HFFc6 (cell line): ENCODE measurements at places on chromosomes 6 and 20. TPM values are rescaled to one million over a fixed set of nuclear protein-coding genes. Genes with fewer than 3 reads are reported as not detected.

The RNASET2 gene
- total RNA-seq = 16.6 to 36.2 TPM (median 35.0 TPM) in 3 replicates

The RAET1G gene
- 0.87 to 1.1 TPM (median 0.94 TPM) in 3 replicates for total RNA-seq

The FKBP5 gene
- total RNA-seq = 7.6 to 11.5 TPM (median 10.7 TPM) in 3 replicates

- H3K36me3 ChIP-seq = peaks cover 16% of the 10 kb centered on the region
- peaks cover 5% of the 10 kb centered on the region; the same call in 1 of the 2 replicates for H3K27me3 ChIP-seq
- H3K4me1 ChIP-seq = peaks cover 59% of the 10 kb centered on the region
- H3K4me3 ChIP-seq = peak overlapping the region; percentile 43; the same call in 1 of the 2 replicates
Observed at GRCh38 chr20:44734938-44735337, 10.7 kb upstream of the KCNK15 start.

GRCh38 chr6:148803979-148804378 lies 57.1 kb downstream of the UST start:
- H3K27me3 ChIP-seq = no peaks in the 10 kb centered on the region; the same call in 1 of the 2 replicates
- H3K4me1 ChIP-seq = peaks cover 52% of the 10 kb centered on the region
- H3K4me3 ChIP-seq = no peak overlapping the region

DNA sequence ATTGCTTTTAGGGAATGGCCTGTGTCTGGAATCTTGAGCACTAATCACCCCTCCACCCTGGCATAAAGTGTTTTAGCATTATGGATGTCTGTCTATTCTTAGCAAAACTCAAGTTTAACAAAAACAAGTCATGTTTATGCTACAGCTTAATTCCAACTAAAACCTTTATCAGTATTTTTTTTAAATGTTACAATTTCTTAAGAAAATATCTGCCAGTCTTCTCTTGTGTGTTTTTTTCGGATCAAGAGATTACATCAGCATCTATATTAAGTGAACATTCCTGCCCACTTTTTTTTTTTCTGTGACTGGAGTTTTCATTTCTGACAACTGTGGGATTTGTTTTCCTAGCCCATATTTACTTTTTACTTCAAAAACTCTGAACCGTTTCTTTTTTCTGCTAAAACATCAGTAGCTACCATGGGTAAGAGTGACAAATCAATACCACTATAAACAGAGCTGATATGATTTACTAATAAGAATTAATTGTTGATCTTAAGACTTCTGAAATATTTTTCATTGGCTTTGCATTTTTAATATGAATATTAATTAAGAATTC lies 94.3 kb downstream of the EDN1 start:
- no peak overlapping the region for H3K4me3 ChIP-seq
- peaks cover 29% of the 10 kb centered on the region for H3K4me1 ChIP-seq
- H3K36me3 ChIP-seq = no peaks in the 10 kb centered on the region

GRCh38 chr20:32292548-32292947 lies 15.1 kb downstream of the KIF3B start:
- H3K36me3 ChIP-seq = no peaks in the 10 kb centered on the region
- no peak overlapping the region for H3K4me3 ChIP-seq
- no peaks in the 10 kb centered on the region; the same call in 1 of the 2 replicates for H3K27me3 ChIP-seq

DNA sequence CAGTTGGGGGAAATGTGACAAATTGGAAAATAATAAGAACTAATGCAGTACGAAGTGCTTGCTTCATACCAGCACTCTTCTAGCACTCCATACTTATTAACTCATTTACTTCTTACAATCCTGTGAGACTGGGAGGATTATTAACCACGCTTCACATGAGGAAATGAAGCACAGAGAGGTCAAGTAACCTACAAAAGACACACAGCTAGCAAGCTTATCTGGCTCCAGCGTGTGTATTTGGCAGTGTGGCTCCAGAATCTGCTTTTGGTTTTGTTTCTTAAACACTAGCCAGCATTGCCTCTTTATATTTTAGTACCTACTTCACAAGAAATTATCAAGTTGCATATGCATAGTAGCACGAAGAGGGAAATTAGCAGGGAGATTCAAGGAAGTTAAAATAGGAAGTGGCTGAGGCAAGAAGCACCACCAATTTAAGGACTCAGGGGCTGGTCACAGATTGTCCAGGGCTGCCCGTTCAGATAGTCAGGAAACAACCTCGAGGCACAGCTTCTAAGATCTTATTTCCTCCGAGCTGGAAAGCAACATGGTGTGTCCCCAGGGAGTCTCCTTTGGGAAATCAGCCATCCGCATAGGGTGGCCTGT lies 302.7 kb upstream of the PRDM1 start:
- H3K36me3 ChIP-seq = no peaks in the 10 kb centered on the region
- no peak overlapping the region for H3K4me3 ChIP-seq
- no peaks in the 10 kb centered on the region; the same call in 1 of the 2 replicates for H3K27me3 ChIP-seq
- peaks cover 20% of the 10 kb centered on the region for H3K4me1 ChIP-seq
- no peak for DNase-seq
- H3K27ac ChIP-seq = no peak overlapping the region

DNA sequence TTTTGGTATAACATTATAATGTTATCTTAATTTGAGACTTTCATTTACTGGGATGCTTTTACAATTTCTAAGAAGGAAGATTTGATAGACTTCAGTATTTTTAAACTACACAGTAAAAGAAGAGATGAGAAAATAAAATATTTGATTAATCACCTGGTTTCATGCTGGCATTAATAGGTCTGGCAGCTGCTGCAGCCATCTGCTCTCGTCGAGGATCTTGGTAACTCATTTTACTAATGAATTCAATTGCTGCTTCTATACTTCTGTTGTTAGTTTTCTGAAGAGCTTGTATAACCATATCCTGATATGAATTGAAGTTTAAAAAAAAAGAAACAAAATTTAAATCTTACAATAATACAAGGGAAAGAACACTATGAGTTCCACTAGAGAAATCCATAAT lies 23.0 kb downstream of the LATS1 start:
- H3K4me1 ChIP-seq = peaks cover 12% of the 10 kb centered on the region
- H3K4me3 ChIP-seq = no peak overlapping the region
- no peak overlapping the region for H3K27ac ChIP-seq
- H3K27me3 ChIP-seq = no peaks in the 10 kb centered on the region; the same call in 1 of the 2 replicates
- DNase-seq = no peak

- no peak for DNase-seq
- H3K4me3 ChIP-seq = peak overlapping the region; percentile 39; the same call in 1 of the 2 replicates
- H3K36me3 ChIP-seq = peaks cover 4% of the 10 kb centered on the region; the same call in 1 of the 2 replicates
- peaks cover 84% of the 10 kb centered on the region for H3K4me1 ChIP-seq
- H3K27ac ChIP-seq = peak overlapping the region; percentile 98; the same call in 1 of the 2 replicates
- H3K27me3 ChIP-seq = no peaks in the 10 kb centered on the region
Observed at GRCh38 chr6:25052181-25052580, 116.4 kb upstream of the RIPOR2 start.

DNA sequence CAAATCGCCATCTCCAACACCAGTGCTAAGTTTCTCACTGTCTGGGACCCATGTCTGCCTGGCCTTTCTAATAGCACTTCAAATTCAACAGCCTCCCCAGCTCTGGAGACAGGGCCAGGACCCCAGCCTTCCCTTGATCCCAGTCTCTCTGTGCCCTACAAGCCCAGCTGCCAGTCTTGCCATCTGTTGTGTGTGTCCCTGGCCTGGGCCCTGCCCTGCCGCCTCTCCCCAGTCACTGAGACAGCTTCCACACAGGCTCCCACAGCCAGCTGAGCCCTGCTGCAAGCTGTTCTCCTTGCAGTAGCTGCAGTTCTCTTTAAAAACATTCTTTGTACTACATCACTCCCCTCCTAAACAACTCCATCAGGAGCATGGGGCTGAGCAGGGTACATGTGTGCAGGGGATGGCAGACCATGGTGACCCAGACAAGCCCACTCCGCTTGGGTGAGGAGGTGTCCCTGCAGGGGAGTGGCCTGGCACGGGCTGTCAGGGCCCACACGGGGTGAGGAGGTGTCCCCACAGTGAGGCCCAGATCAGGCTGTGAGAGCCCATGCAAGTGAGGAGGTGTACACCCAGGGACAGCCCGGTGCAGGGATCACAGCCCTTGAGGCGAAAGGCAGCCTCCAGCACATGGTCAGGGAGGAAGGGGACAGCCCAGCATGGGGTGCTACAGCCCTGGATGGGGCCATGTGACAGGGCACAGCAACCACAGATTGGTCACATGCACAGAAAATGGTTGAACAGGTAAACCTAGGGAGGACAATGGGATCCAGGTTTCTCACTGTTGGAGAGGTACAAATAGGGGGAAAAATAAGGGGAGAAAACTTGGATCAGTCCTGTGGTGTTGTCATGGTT lies 16.2 kb downstream of the CST7 start:
- no peak overlapping the region for H3K27ac ChIP-seq
- no peak for DNase-seq
- H3K4me1 ChIP-seq = no peaks in the 10 kb centered on the region
- H3K36me3 ChIP-seq = peaks cover 38% of the 10 kb centered on the region
- H3K27me3 ChIP-seq = no peaks in the 10 kb centered on the region; the same call in 1 of the 2 replicates

- no peak overlapping the region for H3K27ac ChIP-seq
- H3K4me1 ChIP-seq = peaks cover 28% of the 10 kb centered on the region
- no peak overlapping the region for H3K4me3 ChIP-seq
- DNase-seq = no peak
Observed at GRCh38 chr6:115618256-115618655, 442.4 kb downstream of the FRK start.

- H3K36me3 ChIP-seq = peaks cover 5% of the 10 kb centered on the region
- DNase-seq = no peak
- no peaks in the 10 kb centered on the region for H3K27me3 ChIP-seq
- no peak overlapping the region for H3K27ac ChIP-seq
- no peak overlapping the region for H3K4me3 ChIP-seq
Observed at GRCh38 chr20:43922614-43923013, 8.0 kb downstream of the TOX2 start.

- H3K4me3 ChIP-seq = no peak overlapping the region
- H3K27me3 ChIP-seq = peaks cover 32% of the 10 kb centered on the region
- no peak overlapping the region for H3K27ac ChIP-seq
Observed at GRCh38 chr6:30987304-30987703, 3.8 kb downstream of the MUC21 start.

- H3K4me1 ChIP-seq = no peaks in the 10 kb centered on the region
- no peaks in the 10 kb centered on the region for H3K27me3 ChIP-seq
- DNase-seq = no peak
- no peak overlapping the region for H3K4me3 ChIP-seq
- no peak overlapping the region for H3K27ac ChIP-seq
- H3K36me3 ChIP-seq = no peaks in the 10 kb centered on the region
Observed at GRCh38 chr20:14910126-14910525, 572.7 kb upstream of the FLRT3 start.

DNA sequence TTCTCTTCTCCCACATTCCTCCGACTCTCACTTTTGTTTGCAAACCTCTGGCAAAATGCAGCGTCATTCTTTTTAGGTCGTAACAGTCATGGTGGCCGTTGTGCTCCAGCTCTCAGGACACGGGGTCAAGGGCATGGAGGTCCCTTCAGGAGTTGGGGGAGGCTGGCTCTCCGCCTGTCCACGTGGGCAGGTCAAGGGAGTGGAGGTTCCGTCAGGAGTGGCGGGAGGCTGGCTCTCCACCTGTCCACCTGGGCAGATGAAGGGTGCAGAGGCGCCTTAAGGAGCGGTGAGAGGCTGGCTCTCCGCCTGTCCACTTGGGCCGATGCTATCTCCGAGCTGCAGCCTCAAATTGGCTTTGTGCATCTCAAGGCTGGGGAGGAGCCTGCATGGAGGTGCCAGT lies 98.0 kb downstream of the ERMARD start:
- no peaks in the 10 kb centered on the region for H3K36me3 ChIP-seq
- H3K27me3 ChIP-seq = peaks cover 9% of the 10 kb centered on the region; the same call in 1 of the 2 replicates
- H3K27ac ChIP-seq = no peak overlapping the region
- DNase-seq = no peak
- H3K4me1 ChIP-seq = no peaks in the 10 kb centered on the region
- no peak overlapping the region for H3K4me3 ChIP-seq
